ENCODE measurements at places on chromosomes 3 and 15.

DNA sequence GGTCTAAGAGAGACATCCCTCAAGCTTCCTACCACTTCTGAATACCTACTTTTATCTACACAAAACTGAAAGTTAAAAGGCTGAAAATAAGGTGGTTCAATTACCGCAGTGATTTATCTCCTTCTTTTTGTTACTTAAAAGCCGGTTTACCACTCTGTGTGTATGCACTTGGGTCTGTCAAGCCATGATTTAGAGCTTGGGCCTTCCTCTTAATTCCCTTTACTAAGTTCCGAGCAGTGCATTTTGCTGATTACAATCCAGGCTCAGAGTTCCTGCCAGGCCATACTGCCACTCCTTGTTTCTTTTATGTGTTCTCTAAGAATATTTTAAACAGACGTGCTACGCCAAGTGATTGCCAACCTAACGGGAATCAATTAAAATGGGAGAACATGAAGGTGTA is 16.5 kb downstream of the KCTD6 start:
- no peak for DNase-seq

- no peak for DNase-seq
These were observed 12.3 kb upstream of the PCSK6 start for GRCh38 chr15:101501703-101502373.

- DNase-seq, result no peak
These were observed 207.0 kb downstream of the SUCLG2 start for GRCh38 chr3:67447393-67447792.

DNA sequence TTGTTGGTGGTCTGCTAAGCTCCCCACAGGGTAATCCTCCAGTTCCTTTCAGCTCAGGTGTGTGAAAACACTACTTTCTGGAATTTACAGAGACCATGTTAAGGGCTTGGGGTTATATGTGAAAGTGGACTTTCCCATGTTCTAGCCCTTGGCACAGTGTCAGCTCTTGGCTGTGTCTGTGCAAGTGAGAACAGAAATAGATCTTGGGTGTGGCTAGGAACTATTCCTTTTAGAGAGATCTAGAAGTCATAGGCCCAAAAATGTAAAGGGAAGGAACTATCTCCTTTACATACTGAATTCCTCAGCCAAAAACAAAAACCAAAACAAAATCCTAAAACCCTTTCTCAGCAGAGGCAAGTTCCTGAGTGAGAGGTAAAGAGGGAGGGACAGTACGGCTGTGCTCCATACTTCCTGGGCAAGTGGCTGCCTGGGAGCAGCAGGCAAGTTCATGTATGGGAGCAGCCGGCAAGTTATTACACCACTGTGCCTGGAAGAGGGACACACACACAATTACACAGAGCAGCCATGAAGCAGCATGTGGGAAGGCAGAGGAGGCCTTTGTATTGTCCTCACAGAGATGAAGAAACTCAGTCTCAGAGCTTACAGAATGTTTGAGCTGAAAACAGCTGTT is 19.9 kb upstream of the C3orf62 start:
- no peak for DNase-seq

DNA sequence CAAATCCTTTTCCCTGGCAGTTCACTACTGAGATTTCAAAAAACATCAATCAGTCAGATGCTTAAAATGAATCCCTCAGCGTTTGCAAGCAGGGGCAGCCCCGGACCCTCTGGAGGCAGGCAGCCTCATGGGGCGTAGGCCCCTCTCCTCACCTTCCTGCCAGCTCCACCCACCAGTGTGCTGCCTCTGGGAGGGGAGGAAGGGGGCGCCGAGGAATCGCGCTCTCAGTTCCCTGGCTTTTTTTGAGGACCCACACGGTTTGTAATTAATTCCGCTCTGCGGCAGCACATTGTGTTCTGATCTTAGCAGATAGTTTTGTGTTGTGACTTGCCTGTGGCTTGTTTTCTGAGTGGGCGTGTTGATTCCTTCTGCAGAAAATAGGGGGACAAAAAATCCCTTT is 159.9 kb downstream of the KLF13 start:
- no peak for DNase-seq

DNA sequence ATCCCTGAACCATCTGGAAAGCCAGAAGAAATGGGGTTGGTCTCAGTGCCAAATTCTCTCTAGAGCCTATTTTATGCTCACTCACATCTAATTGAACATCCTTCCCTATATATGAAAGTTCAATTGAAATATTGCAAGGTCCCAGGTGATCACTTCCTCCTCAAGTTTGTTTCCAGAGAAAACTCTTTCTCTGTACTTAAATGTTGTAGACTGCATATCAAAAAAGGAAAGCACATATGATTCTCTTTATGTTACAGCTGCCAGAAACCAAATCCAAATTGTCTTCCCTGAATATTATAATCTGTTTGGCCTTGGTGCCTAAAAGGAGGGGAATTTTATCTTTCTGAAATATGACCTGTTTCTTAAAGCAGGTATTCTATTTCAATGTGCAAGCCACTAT is 93.3 kb downstream of the SHOX2 start:
- DNase-seq, result no peak

DNA sequence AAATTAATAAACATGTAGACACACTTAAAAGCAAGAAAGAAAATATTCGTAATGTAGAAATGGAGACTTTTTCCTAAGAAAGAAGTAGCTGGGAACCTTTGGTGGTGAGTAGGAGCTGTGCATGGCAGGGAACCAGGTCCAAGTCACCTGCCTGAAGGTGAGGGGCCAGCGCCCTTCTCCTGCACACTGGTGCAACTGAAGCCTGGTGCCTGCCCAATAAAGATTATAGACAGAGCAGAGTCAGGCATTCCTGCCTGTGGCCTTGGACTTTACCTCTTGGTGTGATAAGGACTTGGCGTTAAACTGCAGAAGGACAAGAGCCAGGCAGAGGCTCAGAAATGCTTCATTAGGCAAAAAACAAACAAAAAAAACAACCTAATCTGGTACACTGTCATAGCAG is 14.2 kb downstream of the CFAP91 start:
- DNase-seq, result no peak

GRCh38 chr3:87203809-87204208 is 23.3 kb upstream of the CHMP2B start:
- DNase-seq, result no peak

DNA sequence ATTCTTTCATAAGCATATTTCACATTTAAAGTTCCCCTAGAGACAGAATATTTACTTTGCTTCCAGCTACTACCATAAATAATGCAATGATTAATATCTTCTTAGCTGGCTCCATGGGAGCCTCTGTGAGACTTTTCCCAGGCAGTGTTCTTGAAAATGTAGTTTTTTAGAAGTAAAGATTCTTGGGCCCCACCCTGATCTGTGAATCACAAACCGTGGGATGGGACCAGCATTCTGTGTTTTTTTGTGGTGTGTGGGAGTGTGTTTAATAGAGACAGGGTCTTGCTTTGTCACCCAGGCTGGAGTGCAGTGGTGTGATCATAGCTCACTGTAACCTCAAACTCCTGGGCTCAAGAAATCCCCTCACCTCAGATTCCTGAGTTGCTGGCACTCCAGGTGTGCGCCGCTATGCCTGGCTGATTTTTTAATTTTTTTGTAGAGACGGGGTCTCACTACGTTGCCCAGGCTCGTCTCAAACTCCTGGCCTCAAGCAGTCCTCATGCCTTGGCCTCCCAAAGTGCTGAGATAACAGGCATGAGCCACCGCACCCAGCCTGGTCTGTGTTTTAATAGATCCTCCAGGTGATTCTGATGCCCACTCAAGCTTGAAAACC is 83.0 kb downstream of the KLHL25 start:
- DNase-seq, result no peak

GRCh38 chr3:124282751-124283651 is 291.1 kb upstream of the ROPN1 start:
- no peak for DNase-seq

GRCh38 chr3:119350114-119350513 is 55.9 kb downstream of the ARHGAP31 start:
- no peak for DNase-seq

DNA sequence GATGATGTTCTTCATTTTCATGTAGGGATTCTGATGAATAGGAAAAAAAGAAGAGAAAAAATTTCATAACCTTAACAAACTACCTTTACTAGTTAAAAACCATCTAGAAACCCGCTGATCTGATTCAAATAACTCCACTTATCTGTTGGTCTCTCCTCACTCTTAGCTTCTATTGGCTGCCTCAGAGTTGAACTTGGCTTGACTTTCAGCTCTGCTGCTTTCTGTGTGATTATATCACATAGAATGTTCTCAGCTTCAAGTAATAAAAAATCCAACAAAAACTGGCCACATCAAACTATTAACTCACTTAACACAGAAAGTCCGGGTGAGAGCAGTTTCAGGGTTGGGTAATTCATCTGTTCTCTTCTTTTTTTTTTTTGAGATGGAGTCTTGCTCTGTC is 126.8 kb upstream of the RASGRP1 start:
- DNase-seq, result no peak

DNA sequence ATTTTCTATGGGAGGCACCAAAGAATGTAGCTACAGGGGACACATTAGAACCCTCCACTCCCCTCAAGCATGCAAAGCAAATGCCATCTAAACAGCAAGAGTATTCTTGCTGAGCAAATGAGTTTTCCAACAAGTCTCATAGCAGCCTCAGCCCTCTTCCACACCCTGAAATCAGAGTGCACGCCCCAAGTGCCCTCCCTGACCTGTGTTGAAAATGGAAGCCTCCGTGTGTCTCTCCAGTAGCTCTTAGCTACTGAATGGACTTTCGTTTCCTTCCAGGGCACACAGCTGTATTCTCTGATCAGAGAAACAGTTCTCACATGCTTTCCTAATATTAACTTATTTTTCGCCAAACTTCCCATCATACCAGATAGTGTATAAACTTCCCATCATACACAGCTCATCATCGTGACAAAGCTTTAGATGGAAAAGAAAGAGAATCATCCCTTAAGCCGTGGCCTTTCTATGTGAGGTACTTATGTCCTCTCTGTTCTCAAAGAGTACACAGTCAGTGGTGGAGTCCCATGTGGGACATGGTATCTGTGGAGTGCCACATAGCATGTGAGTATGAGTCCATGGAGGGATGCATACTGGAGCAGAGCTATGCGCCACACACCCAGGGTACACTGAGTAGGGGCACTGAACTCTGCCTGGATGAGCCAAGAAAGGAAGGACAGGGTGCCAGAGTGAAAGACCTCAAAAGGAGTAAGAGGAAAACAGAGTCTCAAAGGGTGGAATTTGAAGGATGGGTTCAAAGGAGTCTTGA is 434.5 kb downstream of the MCTP2 start:
- no peak for DNase-seq

DNA sequence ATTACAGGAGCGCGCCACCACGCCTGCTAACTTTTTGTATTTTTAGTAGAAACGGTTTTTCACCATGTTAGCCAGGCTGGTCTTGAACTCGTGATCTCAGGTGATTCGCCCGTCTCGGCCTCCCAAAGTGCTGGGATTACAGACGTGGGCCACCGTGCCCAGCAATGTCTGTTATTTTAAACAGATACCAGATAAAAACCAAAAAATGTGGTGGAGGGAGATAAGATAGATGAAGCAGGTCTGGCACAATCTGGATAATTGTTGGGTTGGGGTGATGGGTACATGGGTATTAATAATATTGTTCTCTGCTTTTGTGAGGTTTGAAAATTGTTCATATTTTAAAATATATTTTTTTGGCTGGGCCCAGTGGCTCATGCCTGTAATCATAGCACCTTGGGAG is 4.7 kb downstream of the RNF111 start:
- DNase-seq, result no peak

- no peak for DNase-seq
These were observed 58.0 kb upstream of the FOXB1 start for GRCh38 chr15:59946084-59946483.

DNA sequence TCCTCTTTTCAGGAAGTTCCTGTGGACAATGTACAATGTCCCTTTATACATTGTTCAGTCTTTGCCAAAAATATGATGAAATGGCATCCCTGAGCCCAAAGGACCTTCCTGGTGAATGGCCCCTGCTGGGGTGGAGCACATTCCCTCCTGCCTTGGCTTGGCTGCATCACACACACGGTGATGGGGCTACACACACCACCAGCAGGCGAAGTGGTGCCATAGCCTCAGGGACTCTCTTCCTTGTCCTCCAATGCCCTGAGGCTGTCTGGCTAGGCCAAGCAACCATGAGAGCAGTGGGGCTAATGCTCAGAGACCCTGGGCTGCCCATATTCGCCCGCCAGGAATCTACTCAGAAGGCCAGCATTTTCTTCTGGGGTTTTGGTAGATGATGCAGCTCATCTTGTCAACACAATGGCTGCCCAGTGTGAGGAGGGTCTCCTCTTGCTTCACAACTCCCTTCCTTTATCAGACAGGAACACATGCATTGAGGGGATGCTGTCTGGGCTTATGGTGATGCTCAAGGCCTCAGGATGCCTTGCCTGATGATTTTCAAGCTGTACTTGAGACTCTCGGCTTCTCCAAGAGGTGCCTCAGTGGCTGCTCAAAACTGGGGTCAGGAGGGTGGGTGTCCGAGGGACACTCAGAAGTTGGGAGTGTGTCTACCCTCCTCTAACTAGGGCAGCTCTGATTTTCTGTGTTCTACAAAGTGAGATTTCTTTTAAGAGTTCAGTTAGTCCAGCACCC is 40.9 kb upstream of the EPHB1 start:
- no peak for DNase-seq

DNA sequence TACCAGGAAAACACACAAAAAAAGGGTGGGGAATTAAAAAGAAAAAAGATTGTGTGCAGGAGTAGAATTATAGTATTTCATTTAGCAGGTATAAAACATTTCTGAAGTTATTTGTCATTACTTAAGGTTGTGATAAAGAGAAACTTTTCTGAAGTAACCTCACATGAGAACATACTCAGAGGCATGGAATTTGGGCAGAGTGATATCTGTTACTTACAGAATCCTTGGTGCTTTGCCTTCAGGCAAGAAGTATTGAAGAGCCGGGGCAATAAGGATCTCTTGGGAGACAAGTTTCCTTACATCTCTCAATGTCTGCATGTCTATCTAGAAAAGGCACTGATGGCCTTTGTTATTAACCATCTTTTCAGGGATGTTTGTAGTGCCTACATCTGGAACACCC is 179.7 kb upstream of the ROBO1 start:
- DNase-seq, result no peak

- DNase-seq, result peak; percentile 22
These were observed 758 bp downstream of the SELENOK start for GRCh38 chr3:53890726-53891475.

DNA sequence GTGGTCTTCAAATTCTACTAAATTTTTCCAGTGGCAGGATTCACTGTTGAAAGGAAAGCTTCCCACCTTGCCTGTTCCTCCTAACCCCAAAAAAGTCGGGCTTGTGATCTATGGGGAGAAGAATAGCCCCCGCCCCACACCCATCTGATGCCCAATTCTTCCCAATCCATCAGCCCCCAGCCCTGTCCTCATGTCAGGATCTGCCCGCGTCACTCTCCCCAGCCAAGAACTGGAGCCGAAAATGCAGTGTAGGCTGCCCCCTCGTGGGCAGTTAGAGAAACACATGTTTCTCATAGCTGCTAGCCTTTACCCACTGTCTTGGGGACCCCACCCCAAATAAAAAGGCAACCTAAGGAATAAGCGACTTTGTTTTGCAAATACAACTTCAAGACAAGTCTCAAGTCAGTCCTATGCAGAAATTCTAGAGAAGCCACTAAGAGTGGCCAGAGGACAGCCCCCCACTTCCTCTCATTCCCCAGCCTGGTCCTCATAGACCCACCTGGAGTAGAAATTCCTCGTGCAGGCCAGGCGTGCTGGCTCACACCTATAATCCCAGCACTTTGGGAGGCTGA is 13.0 kb upstream of the CSK start:
- DNase-seq, result peak; percentile 54

GRCh38 chr3:69770219-69770618 is 31.0 kb downstream of the MITF start:
- DNase-seq, result no peak

GRCh38 chr3:155423526-155424322 is 130.2 kb upstream of the STRIT1 start:
- no peak for DNase-seq

GRCh38 chr3:74426571-74426970 is 187.9 kb downstream of the CNTN3 start:
- no peak for DNase-seq

GRCh38 chr3:37858742-37859141 is 2.9 kb upstream of the CTDSPL start:
- DNase-seq, result no peak

All from activated T-helper 1 cell treated with Interleukin-2 at 50 U/mL for 16 hours (primary cell).